DMS53 (cell line): ENCODE measurements at places on chromosomes 7 and 10.
A peak's percentile ranks its signal among the peaks of the same experiment; 100 is the strongest.

- no peak for DNase-seq
Observed at GRCh38 chr10:126392068-126392467, 3.8 kb upstream of the ADAM12 start.

- no peak for DNase-seq
Observed at GRCh38 chr7:24637706-24638105, 64.5 kb downstream of the PALS2 start.

- DNase-seq: no peak
Observed at GRCh38 chr10:118993214-118993613, 36.3 kb upstream of the NANOS1 start.

GRCh38 chr7:99258501-99258900 lies 14.1 kb upstream of the MYH16 start:
- no peak for DNase-seq

DNA sequence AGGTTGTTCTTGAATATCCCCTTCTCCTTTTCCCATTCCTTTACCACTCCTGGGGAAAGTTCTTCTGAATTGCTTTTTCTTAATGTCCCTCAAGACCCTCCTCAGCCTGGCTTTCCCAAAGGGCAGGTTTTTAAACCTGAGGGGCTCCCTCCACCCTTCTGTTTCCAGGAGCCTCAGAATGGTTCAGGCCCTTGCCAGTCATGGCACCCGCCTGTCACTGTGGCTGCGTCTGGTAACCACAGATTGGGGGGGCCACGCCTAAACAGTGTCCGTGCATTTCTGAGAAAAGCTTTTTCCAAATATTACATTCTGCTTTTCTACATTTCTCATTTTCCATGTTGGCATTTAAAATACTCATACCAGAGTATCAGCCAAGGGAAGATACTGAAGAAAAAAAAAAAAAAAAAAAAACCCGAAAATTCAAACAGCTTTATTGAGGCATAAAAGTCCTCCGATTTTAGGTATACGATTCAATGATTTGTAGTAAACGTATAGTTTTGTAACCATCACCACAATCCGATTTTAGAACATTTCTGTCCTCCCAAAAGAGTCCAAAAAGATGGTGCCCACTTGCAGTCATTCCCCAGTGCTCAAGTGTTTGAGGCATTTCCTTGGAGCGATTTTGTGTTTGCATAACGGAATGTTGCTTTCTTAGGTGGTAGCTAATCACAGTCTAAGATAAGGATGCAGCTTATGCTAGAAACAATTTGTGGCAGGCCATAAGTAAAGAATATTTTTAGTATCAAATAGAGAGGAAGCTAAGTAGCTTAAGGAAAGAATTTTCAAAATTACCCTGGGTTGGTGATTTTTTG lies 22.1 kb downstream of the HKDC1 start:
- DNase-seq: no peak

DNA sequence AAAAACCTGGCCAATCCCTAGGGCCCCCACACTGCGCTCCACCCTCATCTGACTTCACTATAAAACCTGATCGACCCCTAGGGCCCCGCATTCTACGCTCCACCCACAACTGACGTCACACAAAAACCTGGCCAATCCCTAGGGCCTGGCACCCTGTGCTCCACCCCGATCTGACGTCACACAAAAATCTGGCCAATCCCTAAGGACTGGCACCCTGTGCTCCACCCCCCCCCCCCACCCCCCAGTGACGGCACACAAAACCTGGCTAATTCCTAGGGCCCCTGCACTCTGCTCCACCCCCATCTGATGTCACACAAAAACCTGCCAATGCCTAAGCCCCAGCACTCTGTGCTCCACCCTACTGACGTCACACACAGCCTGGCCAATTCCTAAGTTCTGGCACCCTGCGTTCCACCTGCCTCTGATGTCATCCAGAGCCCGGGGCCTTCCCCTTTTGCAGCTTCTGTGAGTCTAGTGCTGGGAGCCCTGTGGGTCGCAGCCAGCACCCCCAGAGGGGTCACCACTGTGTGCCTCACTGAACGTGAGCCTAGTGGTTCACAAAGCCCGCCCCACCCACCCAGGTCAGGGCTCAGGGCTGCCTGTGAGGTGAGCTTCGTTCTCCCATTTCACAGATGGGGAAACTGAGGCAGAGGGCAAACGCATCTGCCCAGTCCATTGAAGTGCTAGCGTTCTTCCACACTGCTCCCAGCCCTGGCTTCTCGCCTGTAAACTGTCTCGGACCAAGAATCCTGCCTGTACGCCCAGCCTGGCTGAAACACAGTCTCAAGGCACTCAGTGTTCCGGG lies 40.6 kb downstream of the MICALL2 start:
- DNase-seq: peak; percentile 35

- DNase-seq: no peak
Observed at GRCh38 chr10:85600744-85601081, 765.9 kb downstream of the GRID1 start.

DNA sequence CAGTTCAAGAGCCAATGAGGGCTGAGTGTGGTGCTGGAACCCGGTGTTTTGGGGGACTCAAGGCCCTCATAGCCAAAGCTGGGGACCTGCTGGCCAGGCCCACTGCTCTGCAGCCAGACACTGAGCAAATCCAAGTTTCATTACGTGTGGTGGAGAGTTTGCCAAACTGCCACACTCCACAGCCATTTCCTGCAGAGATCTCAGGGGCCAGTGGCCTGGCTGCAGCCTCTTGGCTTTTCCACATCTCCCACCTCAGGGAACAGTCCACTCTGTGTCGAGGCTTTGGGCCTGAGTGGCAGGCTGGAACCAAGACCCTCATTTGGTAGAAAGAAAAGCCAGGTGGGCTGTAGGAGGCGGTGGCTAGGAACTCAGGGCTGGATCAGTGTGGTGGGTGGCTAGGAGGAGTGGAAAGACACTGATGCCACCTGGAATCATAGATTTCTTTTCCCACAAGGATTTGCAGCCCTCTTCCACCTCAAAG lies 3.2 kb downstream of the HOXA11 start:
- DNase-seq: no peak

DNA sequence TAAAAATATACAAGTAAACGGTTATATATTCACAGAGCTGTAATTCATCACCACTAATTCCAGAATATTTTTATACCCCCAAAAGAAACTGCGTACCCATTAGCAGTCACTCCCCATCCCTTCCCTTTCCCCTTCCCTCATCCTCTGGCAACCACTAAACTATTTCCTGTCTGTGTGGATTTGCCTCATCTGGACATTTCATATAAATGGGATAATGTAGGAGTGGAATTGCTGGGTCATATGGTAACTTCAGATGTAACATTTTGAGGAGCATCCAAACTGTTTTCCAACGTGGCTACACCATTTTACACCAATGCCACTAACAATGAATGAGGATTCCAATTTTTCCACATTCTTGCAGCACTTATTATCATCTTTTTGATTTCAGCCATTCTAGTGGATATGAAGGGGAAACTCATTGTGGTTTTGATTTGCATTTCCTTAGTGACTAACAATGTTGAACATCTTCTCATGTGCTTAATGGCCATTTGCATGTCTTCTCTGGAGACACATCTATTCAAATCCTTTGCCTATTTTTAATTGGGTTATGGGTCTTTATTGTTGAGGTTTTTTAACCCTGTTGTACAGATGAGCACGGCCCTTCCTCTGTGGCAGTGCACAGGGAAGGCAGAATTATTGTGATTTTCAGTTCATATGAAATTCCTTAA lies 79.2 kb downstream of the RBM20 start:
- DNase-seq: no peak

DNA sequence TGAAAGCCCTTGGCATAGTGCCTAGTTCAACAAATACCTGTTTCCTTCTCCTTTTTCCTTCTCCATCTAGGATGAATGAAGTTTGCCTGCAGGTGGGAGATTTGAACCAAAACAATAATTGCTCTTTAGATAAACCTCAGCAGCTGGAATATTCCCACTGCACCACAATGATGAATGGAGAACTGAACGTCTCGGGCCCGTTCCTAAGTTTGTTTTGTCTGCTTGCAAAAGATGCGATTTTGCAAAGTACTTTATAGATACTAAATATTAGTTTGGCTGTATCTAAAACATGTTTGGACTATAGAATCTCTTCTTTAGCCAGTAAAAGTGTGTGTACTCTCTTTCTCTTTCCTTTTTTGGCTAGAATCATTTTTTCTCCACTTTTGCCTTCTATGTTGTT lies 75.8 kb upstream of the BMPER start:
- DNase-seq: peak; percentile 37

- no peak for DNase-seq
Observed at GRCh38 chr10:677750-678661, 11.5 kb downstream of the DIP2C start.

- no peak for DNase-seq
Observed at GRCh38 chr10:404991-405390, 269.7 kb downstream of the ZMYND11 start.

DNA sequence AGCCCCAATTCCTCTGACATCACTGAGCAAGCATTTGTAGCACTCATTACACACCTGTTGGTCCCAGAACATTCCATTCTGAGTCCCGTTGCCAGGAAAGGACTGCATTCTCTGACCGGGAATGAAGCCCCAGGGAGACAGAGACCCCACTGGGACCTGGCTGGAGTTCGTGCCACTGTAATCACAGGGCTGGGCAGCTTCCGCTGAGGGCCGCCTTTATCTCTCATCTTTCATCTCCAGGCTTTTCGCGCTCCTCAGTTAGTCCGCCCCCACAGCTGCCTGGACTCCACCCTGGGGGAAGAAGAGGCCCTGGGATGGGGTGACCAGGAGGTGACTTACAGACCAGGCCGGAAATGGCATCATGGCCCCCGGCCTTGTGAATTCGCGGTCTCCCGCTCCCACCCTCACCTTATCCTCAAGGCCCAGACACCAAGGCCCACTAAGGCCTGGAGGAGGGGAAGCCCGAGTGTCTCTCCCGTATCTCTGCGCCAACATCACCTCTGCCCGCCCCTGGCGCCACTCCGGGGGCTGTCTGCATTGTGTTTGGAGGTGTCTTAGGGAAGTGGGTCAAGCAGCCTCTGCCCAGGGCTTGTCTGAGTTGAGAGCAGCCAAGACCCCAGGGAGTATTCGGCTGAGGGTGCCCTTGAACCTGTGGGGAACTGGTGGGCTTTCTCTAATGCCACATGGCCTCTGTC lies 75.4 kb downstream of the PROSER2 start:
- DNase-seq: peak; percentile 75

- DNase-seq: no peak
Observed at GRCh38 chr10:7046615-7047014, 364.2 kb downstream of the SFMBT2 start.

GRCh38 chr7:149027055-149027454 lies 1.2 kb downstream of the PDIA4 start:
- peak; percentile 30 for DNase-seq

DNA sequence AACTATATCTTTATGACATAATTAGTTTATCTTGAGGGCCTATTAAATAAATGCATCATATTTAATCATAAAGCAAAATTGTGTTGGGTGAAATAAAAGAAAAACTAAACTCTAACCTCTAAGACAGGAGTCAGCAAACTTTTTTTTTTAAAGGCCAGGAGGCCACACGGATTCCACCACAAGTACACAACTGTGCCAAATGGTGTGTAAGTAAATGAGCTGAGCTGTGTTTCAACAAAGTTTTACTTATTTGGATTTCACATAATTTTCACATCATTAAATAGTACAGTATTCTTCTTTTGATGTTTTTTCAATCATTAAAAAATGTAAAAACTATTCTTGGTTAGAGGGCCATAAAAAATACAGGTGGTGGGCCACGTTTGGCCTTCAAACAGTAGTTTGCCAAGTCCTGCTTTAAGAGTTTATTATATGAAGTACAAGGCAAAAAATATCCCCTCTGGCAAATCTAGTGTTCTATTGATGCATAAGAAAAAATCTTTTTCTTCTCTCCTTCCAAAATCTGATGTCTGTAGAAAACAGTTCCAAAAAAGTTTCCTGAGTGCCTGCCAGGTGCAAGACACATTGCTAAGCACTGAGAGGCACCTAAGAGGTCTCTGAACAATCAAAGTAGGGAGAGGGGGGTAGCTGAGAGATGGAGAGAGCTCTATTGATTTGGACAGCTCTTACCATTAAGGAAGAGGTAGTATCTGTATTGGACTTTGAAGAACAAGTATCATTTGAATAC lies 26.5 kb upstream of the SPOCK2 start:
- DNase-seq: no peak

DNA sequence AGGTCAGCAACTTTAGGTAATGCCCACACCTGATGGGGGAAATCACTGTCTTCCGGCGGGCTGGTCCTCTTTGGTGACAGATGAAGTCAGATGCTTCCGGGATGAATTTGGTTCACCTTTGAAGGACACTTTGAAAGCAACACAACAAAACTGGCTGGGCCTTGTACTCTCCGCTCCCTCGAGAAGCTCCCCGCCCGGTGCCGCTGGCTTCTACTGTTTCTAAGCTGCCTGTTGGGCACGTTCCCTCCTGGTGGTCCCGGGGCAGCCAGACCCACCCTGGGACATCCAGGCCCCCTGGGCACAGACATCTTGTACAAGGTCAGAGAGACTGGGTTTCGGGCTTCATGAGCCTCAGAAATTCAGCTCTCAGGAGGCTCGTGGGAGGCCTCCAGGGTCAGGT lies 452.3 kb downstream of the DNAJB6 start:
- DNase-seq: no peak

- DNase-seq: peak; percentile 63
Observed at GRCh38 chr10:17497446-17498030, 43.1 kb upstream of the ST8SIA6 start.

- peak; percentile 35 for DNase-seq
Observed at GRCh38 chr10:34024693-34025425, 690.4 kb upstream of the NRP1 start.

- DNase-seq: no peak
Observed at GRCh38 chr10:50512214-50512595, 111.6 kb downstream of the SGMS1 start.

- DNase-seq: peak; percentile 46
Observed at GRCh38 chr10:79320820-79321493, 26.3 kb upstream of the PPIF start.

- no peak for DNase-seq
Observed at GRCh38 chr10:21281765-21282484, 243.6 kb downstream of the SKIDA1 start.

- no peak for DNase-seq
Observed at GRCh38 chr7:13290975-13291374, 603.5 kb downstream of the ARL4A start.

- no peak for DNase-seq
Observed at GRCh38 chr7:100711369-100711768, 5.4 kb downstream of the POP7 start.
